ENCODE measurements at places on chromosomes 5 and 9.
A peak's percentile ranks its signal among the peaks of the same experiment; 100 is the strongest.

DNA sequence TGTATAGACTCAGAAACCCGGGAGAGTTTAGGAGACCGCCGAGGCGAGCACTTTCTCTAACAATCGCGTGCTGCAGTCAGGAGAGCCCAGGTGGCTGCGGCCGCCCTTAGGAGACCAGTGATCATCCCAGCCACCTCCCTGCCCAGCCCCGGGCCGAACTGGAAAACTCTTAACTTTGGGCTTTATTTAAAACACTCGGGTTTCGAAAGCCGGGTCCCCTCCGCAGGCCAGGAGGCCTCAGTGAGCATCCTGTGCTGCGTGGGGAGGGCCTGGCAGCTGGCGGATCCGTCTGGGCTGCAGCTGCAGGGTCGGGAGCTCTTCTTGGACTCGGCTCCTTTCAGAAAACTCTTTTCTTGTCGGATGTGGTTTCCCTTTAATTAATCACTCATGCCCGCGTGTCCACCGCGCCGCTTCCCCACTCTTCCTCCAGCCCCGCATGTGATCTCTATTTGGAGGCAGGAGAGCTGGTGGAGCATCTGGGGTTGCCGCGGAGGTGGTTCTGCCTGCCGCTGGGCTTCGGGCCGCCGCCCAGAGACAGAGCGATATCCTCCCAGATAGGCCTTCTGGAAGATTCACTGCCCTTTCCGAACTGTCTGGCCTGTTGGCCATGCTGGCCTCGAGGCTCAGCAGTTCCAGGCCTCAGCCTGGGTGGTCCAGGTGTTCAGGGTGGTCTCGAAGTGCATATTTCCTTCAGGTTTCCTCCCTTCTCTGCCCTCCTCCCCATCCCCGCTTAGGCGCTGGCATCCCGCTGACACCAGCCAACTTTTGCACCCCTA, 59.5 kb downstream of the TMEM174 start:
- no peak for DNase-seq

- DNase-seq = no peak
Observed at GRCh38 chr5:144773628-144774027, 603.0 kb downstream of the KCTD16 start.

- peak; percentile 23 for DNase-seq
Observed at GRCh38 chr5:173973616-173973969, 15.4 kb upstream of the C5orf47 start.

DNA sequence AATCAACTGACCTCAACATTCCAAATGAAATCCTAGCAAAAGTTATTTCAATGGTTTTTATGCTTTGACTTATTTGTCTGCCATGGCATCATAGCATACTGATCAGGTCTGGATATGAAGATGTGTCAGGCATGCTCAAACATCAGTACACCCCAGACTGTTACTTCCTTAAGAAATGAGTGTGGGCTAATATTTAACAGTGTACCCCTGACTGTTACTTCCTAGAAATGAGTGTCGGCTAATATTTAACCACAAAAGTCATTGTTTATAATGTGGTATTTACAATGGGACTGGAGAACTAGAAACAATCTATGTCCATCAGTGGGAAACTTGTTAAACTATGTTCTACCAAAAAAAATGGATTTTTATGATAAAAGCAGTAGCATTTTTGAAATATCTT, 38.1 kb upstream of the HNRNPA0 start:
- no peak for DNase-seq

DNA sequence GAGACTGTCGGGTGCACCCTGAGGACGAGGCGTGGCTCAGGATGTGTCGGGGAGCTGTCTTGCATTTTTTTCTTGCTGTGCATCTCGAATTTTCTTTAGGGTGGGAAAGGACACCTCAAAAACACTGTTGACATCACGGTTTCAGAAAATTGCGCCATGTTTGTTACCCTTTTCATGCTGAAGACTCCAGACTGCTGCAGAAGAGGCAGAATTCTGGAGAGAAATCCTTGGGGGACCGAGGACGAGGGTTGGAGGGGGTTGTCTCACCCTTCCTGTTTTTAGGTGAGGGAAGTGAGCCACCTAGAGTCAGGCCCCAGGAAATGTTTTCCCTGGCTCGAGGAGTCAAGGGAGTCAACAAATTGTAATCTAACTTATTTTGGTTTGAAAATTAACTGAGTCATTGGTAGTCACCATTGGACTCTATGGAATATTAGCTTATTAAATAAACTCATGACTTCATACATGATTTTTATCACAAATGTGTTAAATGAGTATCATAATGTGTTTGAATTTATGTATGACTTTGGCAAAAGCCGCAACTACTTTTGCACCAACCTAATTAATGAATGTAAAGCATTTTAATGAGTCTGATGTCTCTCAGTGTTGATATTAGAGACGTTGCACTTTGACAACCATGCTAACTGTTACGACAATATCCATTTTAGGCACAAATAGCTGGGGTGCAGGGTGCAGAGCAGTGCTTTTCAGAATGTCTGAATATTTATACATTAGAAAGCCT, 724 bp upstream of the LYSMD3 start:
- peak; percentile 58 for DNase-seq

GRCh38 chr5:42593591-42593990, 163.0 kb upstream of the CCDC152 start:
- DNase-seq = no peak

DNA sequence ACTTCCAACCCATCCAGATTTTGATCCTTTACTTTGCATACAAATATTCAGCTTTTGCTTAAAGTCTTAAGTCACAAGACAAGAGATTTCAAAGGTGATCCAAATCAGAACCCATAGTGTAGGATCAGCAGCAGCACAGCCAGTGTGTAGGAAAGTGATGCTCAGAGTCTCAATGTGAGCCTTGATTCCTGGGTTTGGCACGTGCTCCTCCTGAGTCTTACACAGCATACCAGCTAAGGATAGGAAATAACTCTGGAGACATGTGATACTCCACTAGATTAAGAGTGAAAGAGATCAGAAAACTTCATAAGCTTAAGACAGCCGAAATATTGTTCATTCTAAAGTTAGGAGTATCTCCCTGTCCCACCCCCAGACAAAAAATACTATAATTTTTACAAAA, 344.9 kb downstream of the SEMA5A start:
- DNase-seq = no peak

- DNase-seq = no peak
Observed at GRCh38 chr9:123359546-123359945, 3.5 kb downstream of the CRB2 start.

- DNase-seq = no peak
Observed at GRCh38 chr9:111632060-111632459, 926 bp downstream of the DNAJC25 start.

DNA sequence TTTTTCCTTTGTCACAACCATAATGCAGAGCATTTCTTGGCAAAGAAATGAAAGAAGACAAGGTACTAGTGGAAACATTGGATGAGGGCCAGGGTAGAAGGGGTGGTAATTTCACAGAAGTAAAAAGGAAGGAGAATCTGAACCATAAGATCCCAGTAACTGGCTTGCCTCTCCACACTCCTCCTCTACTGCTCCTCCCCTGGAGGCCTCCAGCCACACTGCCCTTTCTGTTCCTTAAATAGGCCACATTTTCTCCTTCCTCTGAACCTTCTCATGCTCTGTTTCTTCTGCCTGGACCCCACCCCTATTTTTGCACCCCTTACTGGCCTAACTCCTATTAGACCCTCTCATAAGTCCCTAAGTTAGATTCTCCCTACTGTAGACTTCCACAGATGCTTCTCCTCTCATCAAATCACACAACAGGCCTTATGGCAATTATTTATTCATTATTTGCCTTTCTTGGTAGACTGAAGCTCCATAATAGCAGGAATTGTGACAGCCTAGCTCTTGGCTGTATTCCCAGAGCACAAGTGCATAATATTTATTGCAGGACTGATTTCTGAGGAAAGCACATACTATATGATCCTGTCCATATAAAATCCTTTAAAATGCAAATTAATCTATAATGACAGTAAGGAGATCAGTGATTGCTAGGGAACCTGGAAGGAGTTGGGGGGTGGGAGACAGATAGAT, 31.3 kb upstream of the GRIA1 start:
- no peak for DNase-seq

GRCh38 chr5:115656404-115656803, 30.6 kb upstream of the TMED7 start:
- DNase-seq = no peak

GRCh38 chr9:127754099-127755060, 19.3 kb upstream of the TOR2A start:
- no peak for DNase-seq

Data from ovary (tissue), 10 donors.